Activated CD4-positive, alpha-beta T cell treated with anti-CD3 and anti-CD28 coated beads, Interleukin-2, amount 50 U/mL, for 24 hours (primary cell): ENCODE measurements at places on chromosomes 2 and 18.

GRCh38 chr2:54728669-54729120 is 5.2 kb downstream of the EML6 start:
- no peak for DNase-seq

DNA sequence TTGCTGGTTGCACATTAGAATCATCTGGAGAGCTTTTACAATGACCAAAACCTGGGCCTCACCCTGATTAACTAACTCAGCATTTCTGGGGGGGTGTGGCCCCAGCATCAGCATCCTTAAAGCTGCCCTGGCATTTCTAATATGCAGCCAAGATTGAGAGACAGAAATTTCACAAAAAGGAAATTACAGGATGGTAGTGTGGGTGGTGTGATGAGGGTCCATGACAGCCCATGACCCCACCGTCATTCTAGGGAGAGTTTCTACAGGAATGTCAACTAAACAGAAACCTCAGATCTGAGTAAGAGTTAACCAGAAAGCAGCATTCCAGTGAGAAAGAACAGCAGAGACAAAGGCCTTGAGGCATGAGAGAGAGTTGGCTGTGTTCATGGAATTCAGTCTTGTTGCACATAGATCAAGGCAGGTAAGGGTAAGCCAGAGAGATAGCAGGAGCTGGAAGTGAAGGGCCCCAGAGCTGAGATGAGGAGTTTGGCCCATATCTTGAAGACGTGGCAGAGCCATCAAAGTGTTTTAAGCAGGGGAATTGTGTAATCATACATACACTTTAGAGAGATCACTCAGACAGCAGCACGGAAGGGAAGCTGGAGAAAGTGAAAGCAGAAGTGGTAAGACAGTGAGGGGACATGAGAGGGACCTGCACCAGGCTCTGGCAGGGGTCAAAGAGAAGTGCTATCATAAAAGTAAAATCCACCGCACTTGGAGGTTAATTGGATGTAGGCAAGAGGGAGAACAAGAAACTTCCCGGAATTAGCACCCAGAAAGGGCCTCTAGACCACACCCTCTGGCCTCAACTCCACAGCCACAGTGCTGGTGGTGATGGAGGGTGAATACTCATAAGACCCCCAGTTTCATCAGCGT is 7.8 kb upstream of the TRABD2A start:
- DNase-seq, result no peak

DNA sequence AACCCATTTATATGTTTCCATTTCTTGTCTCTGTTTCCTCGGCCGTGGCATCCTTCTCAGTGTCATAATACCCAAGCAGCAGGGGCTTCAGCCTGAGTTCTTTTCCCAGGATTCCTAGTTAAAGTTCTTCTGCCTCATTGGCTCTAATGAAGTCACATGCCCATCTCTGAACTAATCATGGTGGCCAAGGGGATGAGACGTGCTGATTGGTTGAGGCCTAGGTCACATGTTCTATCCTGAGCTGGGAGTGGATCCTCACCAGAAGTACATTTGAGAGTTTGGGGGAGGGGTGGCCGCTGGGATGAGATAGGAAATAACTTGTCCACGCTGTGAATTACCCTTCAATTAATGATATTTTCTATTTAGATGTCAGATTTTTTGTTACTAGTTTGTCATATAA is 3.8 kb upstream of the UGT1A5 start:
- DNase-seq, result no peak

DNA sequence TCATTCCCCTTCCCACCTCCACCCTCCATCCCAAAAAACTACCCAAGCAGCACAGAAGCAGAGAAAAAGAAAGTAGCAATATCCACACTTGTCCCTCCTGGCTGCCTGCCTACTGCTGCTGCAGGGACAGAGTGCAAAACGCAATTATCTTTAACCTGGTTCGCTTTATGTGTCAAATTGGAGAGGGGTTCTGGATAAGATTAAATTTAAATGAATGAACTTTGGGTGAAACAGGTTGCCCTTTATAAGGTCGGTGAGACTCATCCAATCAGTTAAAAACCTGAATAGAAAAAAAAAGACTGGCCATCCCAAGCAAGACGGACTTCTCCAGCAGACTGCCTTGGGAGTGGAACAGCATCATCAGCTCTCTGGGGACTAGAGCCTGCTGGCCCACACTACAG is 62.6 kb downstream of the ANKRD44 start:
- no peak for DNase-seq

DNA sequence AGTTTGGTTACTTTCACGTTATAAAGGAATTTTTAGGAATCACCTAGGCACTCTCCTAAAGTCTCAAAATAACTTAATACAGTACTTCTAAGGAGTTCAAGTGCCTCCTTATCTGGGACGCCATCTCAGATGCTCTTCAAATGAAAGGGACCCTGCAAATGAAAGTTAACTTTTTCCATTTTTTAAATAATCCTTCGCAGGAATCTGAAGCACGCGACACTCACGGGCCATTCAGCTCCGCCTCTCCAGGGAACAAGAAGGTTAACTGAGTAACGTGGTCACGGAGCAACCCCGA is 537 bp upstream of the ZC3H15 start:
- DNase-seq, result no peak

- DNase-seq, result no peak
Measured at GRCh38 chr2:200003444-200003843, 48.1 kb downstream of the MAIP1 start.

- peak; percentile 46 for DNase-seq
Measured at GRCh38 chr2:241859436-241860183, 916 bp upstream of the PDCD1 start.

DNA sequence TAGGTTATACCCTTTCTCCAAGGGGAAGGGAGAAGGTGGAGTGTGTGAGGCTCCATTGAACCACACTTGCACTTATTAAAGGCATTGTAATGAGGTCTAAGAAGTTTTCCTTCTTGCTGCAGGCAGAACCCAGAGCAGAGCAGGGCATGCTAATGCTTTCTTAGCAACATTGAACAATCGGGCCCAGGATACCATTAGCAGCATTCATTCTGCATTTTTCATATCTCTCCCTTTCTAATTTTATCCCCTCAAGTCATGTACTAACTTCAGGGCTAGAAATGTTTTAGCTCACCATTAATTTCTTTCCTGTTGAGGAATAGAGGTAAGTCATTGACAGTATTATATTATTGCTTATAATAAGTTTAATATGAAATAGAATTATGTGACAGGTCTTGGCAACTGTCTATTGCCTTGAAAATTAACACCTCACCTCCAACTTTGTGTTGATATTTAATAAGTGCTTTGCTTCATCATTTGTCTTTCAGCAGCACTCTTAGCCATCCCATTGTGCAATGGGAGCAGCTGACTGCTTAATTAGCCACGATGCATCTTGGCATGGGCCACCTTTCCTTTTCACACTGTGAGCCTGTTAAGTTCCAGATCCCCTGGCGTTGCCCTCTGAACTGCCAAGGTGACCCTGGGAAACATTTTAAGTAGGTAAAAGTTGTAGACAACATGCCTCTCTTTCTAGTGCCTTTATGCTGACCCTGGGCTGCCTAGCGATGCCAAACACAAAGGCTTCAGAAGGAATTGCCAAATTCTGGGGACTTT is 300.8 kb upstream of the MEX3C start:
- no peak for DNase-seq

GRCh38 chr2:171009386-171009785 is 80.3 kb downstream of the GORASP2 start:
- no peak for DNase-seq

GRCh38 chr2:209872675-209873074 is 101.0 kb downstream of the UNC80 start:
- no peak for DNase-seq

DNA sequence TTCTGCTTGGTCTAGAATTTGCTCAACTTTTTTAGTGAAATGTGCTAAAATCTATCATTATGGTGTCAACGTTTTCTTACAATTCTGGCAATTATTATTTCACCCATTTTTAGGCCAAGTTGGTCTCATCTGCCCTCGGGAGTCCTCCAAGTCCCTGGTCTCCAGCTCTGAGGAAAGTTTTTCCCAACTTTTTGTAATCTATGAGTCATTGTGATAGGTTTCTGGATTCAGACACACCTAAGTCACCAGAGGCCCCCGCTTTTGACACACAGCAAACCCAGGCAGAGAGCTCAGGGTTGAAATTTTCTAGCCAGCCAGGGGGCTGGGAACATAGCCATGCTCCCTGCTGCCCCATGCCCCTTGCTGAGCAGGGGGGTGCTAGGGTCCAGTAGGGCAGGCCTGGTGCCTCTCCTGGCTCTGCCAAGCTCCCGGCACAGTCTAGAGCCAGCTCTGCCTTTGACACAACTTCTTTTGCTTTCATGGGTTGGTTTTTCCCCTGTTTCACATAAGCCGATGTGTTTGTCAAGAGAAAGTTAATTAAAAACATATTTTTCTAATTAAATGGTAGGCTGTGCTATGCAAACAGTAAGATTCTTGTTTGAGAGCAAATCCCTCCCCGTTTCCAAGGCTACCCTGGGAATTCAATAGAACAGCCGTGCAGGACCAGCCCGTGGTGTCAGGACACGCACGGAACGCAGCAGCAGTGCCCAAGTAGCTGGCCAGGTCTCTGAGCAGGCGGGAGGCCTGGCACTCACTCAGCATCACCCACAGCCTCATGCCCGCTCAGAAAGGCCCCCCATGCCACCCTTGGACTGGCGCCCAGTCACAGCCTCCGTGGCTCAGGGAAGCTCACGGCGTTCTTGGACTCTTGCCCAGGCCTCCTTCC is 25.5 kb upstream of the SNED1 start:
- DNase-seq, result no peak

DNA sequence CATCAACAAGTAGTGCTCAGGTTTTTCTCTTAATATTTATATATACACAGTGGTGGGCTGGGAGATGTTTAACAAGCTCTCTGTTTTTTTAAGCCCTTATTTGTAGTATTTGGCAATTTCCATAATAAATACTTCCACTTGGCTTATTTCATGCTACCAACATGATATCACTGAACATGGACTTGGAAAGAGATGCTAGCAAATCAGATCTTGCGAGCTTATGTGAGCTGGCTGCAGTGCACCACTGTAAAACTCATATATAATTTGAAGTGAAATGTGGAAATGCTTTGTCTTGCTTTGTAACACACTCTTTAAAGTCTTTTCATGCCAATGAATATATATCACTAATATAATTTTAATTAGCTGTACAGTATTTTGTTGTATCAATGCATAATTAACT is 155.7 kb downstream of the ALK start:
- DNase-seq, result no peak

DNA sequence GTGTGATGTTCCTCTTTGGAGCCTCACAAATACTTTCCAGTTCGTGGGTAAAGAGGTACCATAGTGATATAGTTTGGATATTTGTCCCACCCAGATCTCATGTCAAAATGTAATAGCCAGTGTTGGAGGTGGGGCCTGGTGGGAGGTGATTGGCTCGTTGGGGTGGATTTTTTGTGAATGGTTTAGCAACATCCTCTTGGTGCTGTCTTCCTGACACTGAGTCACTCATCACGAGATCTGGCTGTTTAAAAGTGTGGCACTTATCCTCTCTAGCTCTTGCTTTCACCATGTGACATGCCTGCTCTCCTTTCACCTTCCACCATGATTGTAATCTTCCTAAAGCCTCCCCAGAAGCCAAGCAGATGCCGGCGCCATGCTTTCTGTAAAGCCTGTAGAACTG is 3.0 kb upstream of the CCDC93 start:
- no peak for DNase-seq

GRCh38 chr2:68784915-68785314 is 50.3 kb downstream of the ARHGAP25 start:
- DNase-seq, result no peak
